Left renal pelvis (tissue), 4 donors: ENCODE measurements at places on chromosomes 1 and 21. TPM values are rescaled to one million over a fixed set of nuclear protein-coding genes. Genes with fewer than 3 reads are reported as not detected.

- DNase-seq = no peak
Observed at GRCh38 chr1:41679531-41679930, 195.0 kb upstream of the EDN2 start.

The GCSAML gene
- 0.82 TPM for polyA plus RNA-seq

DNA sequence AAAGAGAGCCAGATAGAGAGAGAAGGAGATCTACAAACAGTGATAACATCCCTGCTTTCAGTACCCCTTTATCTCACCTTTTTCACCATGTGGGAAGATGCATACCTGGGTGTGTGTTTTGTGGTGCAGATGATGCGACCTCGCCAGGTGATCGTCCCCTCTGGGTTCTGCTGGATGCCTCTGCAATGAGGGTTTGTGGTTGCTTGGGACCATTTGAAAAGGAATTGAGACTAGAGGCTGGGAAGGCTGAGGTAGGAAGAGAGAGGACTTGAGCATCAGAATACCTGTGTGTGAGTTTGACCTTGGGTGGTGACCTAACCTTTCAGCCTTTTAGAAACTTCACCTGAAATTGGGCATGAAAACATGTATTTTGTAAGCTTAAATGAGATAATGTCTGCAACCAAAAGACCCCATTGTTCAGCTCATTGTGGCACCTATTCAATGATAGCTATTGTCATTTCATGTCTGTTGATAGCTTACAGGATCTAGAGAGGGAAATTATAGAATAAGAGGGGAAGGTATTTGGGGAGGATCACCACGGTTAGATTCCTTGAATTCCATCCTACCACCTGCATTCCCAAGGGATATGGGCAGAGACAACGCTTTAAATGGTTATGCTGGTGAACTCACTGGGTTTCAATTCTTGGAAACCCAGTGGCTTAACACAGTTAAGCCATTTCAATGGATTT, 125.7 kb downstream of the IGSF21 start:
- DNase-seq = no peak

The DCDC2B gene
- polyA plus RNA-seq = 0.34 TPM

The NAXE gene
- 73.9 TPM for polyA plus RNA-seq

GRCh38 chr1:89855413-89856123, 34.7 kb downstream of the LRRC8D start:
- no peak for DNase-seq

- no peak for DNase-seq
Observed at GRCh38 chr1:241557551-241558193, 25.5 kb downstream of the KMO start.

- DNase-seq = no peak
Observed at GRCh38 chr1:228399531-228400236, 7.0 kb downstream of the TRIM11 start.

The KLHDC9 gene
- polyA plus RNA-seq = 18.0 TPM

The ENTREP3 gene
- polyA plus RNA-seq = 22.6 TPM

DNA sequence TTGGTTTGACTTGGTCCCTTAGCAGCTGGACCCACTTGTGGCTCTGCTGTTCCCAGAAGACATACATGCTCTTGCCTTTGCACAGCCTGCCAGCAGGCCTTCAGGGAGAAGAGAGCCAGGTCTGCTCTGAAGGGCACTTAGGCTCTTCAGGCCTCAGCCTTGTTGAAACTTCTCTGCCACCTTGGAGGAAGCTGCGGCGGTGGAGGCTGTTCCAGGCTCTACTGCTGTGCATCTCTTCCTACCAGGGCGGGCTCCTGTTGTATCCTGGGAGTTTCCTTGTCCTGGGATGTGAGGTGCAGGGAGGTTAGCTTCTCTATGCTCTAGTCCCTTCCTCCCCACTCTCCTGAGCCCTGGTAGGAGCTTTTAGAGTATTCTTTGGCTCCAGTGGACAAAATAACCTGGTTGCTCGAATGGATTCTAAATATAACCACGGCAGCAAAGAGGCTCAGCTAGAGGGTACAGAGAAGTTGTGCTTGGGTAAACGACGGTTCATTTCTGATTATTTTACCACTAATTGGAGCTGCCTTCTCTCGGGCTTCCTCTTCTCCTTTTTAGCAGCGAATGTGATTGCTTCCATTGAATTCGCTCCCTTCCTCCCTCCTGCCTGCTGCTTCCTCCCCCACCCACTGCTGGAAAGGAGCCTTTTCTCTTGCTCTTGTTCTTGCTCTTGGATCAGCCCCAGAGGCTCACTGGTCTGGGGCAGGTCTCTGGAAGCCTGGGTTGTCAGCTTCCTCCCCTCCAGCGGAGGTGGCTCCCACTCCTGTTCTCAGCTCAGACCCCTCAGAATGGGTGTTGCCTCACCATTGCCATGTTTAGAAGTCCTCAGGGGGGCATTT, 126.6 kb upstream of the CACNA1E start:
- no peak for DNase-seq
